ENCODE measurements at places on chromosomes 2 and 18.

DNA sequence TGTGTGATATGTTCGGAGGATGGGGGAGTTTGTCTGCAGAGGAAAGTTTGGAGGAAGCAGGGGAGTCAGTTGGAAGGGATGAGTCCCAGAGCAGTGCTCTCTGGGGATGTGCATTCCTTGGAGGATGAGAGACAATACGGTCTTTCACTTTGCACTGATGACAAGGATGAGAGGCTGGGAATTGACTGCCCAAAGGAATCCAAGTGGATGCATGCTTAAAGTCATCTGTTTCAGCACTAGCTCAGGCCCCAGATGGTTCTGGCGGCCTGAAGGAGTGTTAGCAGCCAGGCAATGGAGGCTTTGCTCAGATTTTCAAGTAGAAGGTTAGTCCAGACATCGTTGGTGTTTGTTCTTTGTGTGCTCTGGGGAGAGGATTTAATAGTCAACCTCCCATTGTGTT is 100.2 kb downstream of the CRIM1 start:
- no peak for DNase-seq

DNA sequence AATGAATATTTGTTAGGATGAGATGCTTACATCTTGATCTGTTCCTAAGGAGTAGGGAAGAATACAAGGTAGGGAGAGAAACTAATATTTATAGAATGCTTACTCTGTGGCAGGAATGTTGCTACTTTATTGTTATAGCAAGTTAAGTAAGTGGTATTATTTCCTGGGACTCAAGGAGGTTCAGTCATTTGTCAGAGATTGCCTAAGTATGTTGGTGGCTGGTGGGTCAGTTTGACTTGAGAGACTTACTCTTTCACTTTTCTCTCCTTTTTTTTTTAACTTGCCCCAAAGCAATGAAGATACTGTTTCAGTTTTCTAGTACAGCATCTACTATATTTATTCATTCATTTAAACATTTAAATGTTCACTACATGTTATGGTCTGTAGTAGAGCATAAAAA is 209.2 kb upstream of the STON1 start:
- no peak for DNase-seq

DNA sequence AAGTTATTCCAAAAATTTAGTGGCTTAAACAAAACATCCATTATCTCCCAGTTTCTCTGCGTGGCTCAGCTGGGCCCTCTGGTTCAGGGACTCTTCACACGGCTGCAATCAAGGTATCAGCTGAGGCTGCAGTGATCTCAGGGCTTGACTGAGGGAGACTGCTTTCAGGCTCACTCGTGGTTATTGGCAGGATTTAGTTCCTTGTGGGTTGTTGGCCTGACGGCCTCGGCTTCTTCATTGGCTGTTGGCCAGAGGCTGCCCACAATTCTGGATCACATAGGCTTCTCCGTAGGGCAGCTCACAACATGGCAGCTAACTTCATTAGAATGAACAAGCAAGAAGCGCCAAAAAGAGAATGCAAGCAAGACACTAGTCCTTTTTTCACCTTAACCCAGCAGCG is 90.1 kb downstream of the ABI2 start:
- no peak for DNase-seq

DNA sequence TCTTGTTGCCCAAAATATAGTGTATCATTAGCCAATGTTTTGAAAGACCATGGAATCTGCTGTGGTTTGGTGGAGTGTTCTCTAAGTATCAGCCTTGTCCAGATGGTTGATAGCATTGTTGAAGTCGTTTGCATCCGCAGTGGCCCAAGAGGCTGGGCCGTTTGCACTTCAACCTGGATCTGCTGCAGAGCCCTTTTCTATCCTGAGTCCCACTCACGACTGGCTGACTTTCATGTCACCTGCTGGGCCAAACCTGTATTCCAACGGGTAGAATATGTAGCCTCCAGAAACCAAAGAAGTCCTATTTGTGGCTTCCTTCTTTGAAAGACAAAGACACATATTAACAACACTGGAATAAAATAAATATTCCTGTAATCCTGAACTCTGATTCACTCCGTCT is 1154.1 kb downstream of the RPIA start:
- no peak for DNase-seq

GRCh38 chr2:17719562-17720371 is 33.8 kb downstream of the SMC6 start:
- DNase-seq: peak; percentile 32

GRCh38 chr2:148906124-148906523 is 31.1 kb downstream of the KIF5C start:
- no peak for DNase-seq

- DNase-seq: no peak
These were observed 748.2 kb upstream of the CELF4 start for GRCh38 chr18:38313831-38314230.

- DNase-seq: no peak
These were observed 11.1 kb downstream of the MSGN1 start for GRCh38 chr2:17827316-17827715.

- no peak for DNase-seq
These were observed 145.0 kb downstream of the SPP2 start for GRCh38 chr2:234195516-234195915.

GRCh38 chr2:204473224-204473623 is 72.1 kb upstream of the PARD3B start:
- no peak for DNase-seq

DNA sequence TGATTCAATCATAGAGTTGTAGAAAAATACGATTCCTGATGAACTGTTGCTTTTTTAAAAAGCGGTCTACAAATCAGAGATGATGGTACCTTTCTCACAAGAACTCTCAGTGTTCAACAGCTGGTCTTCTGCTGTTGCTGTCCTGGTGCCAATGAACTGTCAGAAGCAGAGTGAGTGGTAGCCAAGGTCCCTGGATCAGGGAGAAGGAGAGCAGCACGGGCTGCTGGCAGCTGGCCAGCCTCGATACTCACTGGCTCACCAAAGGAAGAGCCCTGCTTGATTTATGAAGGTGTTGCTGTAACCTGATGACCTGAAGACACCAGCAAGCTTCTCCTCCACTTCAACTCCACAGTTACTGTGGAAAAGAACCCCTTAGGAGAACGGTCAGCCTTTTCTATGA is 300.8 kb upstream of the SOX11 start:
- no peak for DNase-seq

GRCh38 chr2:204416236-204416635 is 129.0 kb upstream of the PARD3B start:
- no peak for DNase-seq

DNA sequence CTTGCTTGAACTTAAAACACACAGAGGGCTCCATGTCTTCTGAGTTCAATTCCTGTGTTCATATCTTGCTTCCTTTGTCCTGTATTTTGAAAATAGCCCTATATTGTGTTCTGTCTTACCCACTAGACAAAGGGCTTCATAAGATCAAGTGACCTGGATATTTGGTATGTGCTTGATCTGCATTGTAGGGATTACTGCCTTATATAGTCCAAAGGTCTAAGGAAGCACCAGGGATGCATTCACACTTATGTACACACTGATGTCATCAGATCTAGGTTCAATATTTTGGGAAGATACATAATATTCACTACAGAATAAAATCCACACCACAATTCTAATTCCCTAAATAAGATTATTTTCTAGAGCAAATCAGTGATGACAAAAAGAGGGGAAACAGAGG is 278.0 kb upstream of the KYNU start:
- DNase-seq: no peak

DNA sequence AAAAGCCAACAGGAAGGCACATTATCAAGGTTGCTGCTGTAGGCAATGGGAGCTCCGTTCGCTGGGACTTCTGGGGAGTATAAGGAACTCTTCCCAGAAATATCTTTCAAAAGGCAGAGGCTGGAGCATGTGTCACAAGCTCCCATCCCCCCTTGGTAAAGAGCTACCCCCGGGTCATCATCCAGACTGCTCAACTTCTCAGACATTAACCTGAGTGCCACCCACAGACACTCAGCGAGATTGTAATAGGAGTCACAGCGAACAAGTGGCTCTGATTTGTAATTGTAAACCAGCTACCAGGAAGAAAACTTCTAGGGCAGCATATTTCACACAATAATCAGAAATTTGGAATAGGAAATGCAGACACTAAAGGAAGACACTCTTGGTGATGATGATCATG is 290.2 kb upstream of the PARD3B start:
- no peak for DNase-seq

- peak; percentile 50 for DNase-seq
These were observed 3.6 kb upstream of the RNF144A start for GRCh38 chr2:6913415-6914157.

All from CD4-positive, alpha-beta T cell treated with Interleukin-17A for 1 hour (primary cell).